ENCODE measurements at places on chromosomes 4 and X. TPM values are rescaled to one million over a fixed set of nuclear protein-coding genes. Genes with fewer than 3 reads are reported as not detected.

The MTHFD2L gene
- total RNA-seq: 15.2 TPM

The PFKFB1 gene
- not detected for total RNA-seq

The GPR78 gene
- total RNA-seq: not detected

The PABPC5 gene
- total RNA-seq: not detected

The MEPE gene
- not detected for total RNA-seq

The MAGEA1 gene
- 15.2 TPM for total RNA-seq

The TRIM61 gene
- 3.9 TPM for total RNA-seq

The LSM6 gene
- total RNA-seq: 101 TPM

The CCNI gene
- 83.8 TPM for total RNA-seq

The TRPC5OS gene
- not detected for total RNA-seq

The FGB gene
- not detected for total RNA-seq

The ADH4 gene
- total RNA-seq: not detected

The NAP1L2 gene
- 0.80 TPM for total RNA-seq

The HCFC1 gene
- 38.9 TPM for total RNA-seq

The COL4A6 gene
- total RNA-seq: 0.08 TPM

DNA sequence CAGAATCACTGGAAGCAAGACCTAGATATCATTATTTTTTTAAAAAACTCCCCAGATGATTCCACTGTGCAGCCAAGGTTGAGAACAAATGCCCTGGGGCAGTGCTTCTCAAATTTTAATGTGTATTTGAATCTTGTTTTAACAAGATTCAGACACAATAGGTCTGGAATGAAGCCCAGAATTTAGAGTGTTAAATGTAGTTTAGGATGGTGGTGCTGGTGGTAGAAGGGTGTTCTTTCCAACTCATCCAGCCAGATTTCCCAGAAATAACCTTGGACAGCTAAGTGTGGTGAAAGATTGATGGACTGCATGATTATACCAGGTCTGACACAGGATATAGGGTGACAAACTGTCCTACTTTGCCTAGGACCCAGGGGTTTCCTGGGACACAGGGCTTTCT is 120.1 kb upstream of the MED14 start:
- no peak for DNase-seq

DNA sequence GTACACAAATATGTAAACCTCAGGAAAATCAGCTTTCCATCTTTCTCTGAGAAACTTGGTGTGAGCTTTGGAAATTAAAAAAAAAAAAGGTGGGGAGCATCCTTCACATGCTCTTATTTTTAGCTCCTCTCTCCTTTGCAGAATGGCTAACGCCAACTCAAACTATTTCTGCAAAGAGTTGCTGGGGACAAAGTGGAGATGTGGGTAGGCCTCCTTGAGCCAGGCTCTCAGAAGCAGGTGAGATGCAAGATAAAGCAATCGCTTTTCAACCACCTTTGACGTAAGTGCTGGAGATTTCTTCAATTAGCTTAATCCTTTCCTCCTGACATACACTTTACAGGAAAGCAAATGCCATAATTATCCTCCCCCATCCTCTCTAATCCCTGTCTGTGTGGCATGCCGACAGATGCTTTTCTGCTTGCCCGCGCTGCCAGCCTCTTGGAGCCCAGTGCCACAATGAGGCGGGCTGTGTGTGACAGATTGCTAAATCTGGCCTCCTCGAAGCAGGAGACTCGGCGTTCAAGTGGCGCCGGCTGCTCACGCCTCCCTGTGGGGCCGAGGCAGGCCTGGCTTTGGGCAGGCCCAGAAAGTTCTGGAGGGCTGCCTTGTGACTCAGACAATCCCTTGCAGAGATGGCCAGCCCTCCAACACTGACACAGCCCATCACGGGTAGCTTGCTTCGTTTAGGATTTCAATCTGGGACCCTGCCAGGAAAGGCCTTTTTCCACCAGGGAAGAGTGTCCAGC is 64.9 kb upstream of the SOD3 start:
- peak; percentile 18 for DNase-seq

DNA sequence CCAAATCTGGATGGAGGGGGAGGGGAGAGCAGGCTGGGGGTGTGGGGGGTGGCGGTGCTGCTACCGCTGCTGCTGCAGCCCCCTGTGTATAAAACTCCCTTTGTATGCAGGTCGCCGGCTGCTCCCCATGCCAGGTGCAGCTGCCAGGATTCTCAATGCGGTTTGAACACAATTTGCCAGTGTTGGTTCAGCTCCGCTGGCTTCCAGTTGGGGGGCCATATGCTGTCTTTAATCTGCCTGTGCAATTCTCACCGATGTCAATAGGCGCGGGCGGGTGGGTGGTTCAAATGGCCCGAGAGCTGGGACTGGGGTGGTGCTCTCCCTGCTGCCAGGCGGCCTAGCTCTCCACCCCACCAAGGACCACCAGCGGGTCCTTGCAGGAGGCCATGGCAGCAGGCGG is 257.6 kb downstream of the BCOR start:
- DNase-seq: no peak

DNA sequence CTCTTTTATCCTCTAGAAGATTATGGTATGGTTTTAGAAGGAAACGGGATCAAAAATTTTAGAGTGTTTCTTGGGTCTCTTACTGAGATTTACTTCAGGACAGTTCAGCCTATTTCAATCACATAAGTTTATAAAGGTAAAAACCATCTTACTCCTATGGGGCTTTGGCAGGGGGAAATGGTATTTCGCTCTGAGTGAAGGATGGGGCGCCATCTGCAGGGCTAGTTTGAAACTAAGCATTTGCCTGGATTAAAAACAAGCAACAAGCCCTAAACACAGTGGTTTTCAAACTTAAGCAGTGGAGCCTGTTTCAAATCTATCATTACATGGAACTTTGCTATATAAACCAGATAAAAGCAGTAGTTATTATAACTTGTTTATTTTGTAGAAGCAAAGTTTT is 361.5 kb upstream of the FMR1 start:
- peak; percentile 11 for DNase-seq

DNA sequence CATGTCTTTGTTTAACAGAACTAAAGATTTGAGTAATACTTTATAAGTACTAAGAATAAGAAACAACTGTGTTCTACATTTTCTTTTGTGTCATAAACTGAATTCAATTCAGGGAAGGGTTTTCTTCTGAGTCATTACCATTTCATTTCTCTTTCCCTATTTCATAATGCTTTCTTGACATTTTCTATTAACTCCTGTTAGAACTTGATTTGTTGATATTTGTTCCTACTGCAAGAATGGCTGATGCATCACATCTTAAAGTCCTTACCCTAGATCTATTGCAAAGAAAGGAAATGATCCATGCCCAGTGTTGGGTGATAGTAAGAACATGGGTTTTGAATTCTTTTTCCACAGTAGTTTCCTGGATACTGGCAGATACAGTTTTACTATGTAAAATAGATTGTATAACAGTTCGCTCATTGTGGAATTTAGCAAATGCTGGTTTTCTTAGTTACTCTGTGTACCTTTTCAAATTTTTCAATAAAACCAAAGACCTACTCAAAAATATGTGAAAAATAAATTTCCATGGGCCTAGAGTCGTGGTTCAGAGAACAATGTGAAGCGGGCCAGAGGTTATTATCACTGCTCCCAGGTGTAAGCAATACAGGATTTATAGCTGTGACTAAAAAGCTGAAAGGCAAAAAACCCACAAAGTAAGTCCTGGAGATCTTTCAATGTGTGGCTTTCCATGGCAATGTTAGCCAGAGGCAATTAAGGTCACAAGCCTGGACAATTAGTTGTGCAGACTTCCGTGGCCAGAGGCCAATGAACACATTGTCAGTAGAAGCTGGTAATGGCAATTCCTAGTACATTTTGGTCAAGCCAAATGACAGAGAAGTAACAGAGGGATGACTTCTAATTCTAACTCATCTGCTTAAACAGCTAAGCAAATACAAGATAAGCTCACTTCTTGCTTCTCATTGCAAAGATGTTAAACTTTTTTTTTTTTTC is 127.3 kb upstream of the FAT4 start:
- DNase-seq: peak; percentile 1

- peak; percentile 84 for DNase-seq
Observed at GRCh38 chr4:98932539-98932938, 3.6 kb upstream of the EIF4E start.

- no peak for DNase-seq
Observed at GRCh38 chr4:120839334-120839973, 83.1 kb downstream of the PRDM5 start.

GRCh38 chrX:31126205-31126604 is 54.4 kb upstream of the FTHL17 start:
- DNase-seq: no peak

DNA sequence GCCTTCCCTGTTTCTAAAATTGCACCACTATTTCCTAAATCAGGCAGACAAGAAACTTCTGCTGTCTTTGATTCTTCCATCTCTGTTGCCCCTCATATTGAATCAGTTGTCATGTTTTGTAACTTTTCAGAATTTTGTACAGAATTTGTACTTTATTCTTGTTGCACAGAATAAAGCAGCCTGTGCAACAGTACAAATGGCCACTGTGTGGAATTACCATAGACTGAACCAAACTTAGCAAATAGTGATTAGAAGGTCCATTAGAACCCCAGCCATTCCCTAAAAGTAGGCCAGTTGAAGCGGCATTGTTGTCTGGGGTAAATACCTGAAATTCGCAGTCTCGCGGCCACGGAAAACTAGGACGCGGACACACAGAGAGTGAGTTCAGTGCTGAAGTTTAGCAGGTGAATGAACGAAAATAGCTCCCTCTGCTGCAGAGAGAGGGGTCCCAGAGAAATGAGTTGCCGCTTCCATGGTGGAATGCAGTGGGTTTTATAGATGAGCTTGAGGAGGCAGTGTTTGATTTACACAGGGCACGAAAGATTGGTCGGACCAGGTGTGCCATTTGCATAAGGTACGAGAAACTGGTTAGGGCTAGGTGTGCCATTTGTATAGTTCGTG is 71.8 kb downstream of the C4orf33 start:
- DNase-seq: no peak

DNA sequence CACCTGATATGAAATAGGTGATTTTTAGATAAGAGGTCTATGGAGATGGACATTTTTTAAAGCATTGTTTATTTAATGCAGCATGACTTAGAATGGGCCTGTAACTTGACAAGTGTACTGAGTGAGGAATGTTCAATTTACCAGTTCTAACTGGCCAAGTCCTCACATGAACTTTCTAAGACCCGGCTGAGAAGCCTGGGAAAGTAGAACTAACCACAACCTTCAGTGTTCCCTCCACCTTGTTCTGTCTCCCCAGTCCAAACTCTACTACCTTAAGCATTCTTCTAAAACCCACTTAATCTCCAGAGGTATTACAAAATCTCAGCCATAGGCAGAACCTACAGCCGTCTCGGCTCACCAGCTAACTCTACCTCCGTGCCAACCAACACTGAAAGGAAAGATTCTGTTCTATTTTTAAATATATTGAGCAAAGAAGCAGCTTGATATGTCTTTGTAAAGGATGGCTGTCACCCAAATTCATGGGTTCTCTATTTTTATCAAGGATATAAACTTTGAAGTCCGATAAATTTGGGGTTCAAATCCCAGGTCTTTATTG is 6.8 kb downstream of the PPARGC1A start:
- peak; percentile 1 for DNase-seq

GRCh38 chr4:37245391-37245954 is 930 bp downstream of the NWD2 start:
- no peak for DNase-seq

- DNase-seq: no peak
Observed at GRCh38 chr4:26524011-26524410, 33.7 kb upstream of the CCKAR start.

GRCh38 chr4:11438647-11439046 is 10.0 kb upstream of the HS3ST1 start:
- no peak for DNase-seq

DNA sequence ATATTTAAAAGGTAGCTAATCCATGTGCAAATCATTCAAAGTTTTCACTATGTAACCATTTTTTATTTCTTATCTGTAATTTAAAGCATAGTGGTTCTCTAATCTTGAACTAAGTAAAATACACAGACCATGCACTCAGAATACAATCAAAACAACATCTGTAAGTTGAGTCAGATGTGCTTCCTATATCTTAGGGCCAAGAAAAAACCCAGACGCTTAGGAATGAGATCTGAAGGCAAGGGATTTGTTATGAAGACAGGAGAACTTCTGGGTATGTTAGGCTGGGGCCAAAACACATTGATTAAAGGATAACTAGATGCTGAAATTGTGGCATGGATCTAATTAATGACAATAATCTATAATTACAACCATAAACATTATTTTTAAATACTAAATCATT is 120.3 kb downstream of the PDE5A start:
- DNase-seq: no peak

DNA sequence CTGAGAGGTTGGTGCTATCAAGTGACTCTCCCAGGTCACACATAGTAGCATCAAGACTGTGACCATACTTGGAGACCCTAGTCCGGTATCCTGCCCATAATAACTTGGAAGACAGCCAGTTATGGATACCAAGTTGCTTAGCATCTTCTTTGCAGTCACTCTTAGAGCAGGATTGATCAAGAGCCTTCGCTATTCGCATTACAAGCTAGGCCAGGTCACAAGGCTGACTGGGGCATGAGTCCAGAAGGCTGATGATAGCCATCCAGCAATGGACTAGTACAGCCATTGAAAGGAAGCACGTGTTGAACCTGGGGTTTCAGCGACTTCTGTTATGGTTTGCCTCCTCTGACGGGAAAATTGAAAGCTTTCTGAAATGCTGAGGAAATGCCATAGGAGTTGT is 157.6 kb downstream of the POLA1 start:
- no peak for DNase-seq

DNA sequence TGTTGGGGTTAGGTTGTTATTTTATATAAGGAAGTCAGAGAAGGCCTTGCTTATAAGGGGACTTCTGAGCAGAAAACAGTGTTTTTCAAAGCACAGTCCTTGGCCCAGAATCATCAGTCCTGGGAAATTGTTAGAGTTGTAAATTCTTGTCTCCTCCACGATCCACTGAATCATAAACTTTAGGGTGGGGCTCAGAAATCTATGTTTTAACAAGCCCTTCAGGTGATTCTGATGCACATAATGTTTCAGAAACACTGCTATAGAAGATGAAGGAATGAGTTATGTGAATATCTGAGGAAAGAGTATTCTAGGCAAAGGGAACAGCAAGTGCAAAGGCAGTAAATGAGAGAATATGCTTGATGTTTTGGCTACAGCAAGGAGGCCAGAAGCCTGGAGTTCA is 121.8 kb downstream of the COL4A6 start:
- DNase-seq: no peak
